ENCODE measurements at places on chromosomes 12 and 14.

- DNase-seq, result no peak
These were observed 120.1 kb upstream of the CCND2 start for GRCh38 chr12:4153343-4153892.

- DNase-seq, result no peak
These were observed 29.4 kb upstream of the ETFBKMT start for GRCh38 chr12:31629756-31630732.

GRCh38 chr14:25904446-25904845 is 693.4 kb downstream of the NOVA1 start:
- DNase-seq, result no peak

GRCh38 chr12:57718641-57719528 is 19.7 kb downstream of the AGAP2 start:
- DNase-seq, result no peak

DNA sequence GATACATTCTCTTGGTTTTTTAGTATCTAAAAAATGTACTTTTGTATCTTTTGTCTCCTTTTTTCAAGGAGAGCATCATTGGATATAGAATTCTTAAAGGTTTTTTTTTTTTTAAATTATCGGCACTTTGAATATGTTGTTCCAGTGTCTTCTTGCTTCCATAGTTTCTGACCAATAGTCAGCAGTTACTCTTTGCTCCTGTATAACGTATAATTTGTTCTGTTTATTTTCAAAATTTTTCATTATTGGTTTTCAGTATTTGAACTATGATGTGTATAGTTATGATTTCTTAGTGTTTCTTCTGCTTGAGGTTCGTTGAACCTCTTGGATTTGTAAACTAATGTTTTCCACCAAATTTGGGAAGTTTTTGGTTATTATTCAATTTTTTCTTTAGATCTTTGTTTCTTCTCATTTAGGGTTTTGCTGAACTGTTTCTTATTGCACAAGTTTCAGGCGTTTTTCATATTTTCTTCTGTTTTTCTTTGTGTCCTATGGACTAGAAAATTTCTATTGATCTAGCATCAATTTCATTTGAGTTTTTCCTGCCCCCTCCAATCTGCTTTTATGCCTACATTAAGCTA is 93.9 kb downstream of the PLBD1 start:
- no peak for DNase-seq

GRCh38 chr14:23863836-23864235 is 89.7 kb upstream of the DHRS4 start:
- DNase-seq, result no peak

GRCh38 chr12:22410486-22410885 is 76.0 kb upstream of the ST8SIA1 start:
- DNase-seq, result no peak

DNA sequence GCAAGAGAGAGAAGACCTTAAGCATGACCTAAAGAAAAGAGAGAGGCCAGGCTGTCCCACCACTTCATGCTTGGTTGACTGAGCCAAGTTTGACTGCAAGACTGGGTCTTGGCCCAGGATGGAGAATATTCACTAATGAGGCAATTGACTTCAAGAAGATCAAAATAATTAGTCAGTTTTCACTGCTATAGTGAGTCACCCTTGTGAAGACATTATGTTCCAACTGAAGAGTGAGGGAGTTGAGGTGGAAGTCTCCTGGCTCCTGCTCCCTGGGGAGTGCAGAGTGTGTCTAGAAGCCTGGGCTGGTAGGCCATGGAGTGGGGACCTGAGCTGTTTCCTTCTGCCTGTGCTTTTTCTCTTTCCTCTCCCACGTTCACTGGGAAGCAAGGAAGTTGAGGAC is 117.6 kb downstream of the CACNA1C start:
- no peak for DNase-seq

DNA sequence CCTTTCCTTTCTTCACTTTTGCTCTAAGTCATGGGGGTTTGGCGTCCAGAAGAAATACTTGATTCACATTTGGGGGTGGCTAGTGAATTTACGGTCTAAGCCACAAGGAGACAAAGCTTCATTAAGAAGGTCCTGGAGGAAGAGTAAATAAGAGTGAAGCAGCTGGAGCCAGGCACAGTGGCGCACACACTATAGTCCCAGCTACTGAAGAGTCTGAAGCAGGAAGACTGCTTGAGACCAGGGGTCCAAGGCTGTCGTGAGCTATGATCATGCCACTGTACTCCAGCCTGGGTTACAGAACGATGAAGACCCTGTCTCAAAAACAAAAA is 23.3 kb downstream of the ACTN1 start:
- DNase-seq, result no peak

GRCh38 chr14:99192028-99192621 is 79.9 kb downstream of the BCL11B start:
- DNase-seq, result no peak

- DNase-seq, result no peak
These were observed 4.7 kb upstream of the TTC7B start for GRCh38 chr14:90820958-90821357.

- no peak for DNase-seq
These were observed 1453.5 kb downstream of the AACS start for GRCh38 chr12:126518596-126519200.

GRCh38 chr14:105838591-105839424 is 312.4 kb downstream of the TMEM121 start:
- no peak for DNase-seq

DNA sequence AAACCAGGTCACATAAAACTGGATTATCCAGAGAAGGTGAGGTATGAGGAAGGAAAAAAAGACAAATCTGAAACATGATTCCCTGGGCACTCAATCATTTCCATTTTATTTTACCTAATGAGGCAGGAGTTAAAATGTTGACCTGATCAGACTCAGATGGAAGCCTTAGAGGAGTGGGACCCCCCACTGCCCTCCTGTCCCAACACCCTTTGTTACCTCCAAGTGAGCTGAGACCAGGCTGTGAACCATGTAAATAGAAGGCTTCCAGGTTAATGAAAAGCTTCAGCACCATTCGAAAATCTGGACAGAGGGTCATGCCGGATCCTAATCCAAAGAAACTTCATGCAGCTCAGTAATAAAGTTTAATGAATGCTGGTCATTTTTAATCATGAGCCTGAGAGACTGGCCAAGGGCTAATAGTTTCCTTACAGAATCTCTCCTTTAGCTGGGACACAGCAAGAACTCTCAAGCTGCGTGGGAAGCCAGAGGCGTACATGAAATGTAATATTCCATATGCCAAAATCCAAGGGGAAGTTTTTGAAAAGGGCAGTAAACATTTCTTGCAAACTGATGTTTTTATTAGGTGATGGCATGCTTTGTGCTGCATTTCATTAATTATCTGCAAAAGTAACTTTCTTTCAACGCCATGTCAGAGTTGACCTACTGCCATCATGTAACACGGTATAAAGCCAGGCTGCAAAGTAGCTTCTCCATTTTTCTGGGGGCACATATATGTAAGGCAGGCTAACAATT is 183.0 kb downstream of the PAX9 start:
- DNase-seq, result no peak

GRCh38 chr12:53500142-53500775 is 824 bp upstream of the TARBP2 start:
- DNase-seq, result no peak

DNA sequence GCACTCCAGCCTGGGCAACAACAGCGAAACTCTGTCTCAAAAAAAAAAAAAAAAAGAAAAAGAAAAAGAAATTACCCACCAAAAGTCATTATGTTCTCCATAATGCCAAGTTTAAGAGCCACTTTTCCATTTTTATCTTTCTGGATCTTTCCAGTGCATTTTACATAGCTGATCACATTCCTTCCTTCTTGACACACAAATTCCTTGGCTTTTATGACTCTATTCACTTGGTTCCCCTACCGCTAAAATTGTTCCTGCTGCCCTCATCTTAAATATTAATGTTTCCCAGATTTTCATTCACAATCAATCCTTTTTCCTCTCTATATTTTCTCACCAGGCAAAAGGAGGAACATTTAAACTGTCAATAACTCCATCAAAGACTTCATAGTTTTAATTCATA is 20.2 kb downstream of the KLHL28 start:
- DNase-seq, result no peak

DNA sequence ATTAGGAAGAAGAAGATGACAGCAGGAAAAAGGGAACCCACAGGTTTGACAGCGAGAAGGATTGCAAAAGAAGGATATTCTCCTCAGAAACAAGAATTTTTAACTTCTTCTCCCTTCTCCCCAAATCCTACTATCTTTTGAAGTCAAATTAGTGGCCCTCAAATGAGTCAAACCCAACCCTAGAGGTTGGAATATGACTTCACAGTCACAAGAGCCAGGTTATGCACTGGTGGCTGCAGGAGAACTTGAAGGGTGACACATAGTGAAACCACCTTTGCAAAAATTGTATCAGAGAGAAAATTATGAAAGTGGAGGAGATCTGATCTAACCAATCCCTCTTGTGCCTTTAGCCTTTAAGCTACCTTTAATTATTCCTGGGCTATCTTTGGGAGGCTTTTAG is 386.2 kb upstream of the CCDC196 start:
- DNase-seq, result no peak

DNA sequence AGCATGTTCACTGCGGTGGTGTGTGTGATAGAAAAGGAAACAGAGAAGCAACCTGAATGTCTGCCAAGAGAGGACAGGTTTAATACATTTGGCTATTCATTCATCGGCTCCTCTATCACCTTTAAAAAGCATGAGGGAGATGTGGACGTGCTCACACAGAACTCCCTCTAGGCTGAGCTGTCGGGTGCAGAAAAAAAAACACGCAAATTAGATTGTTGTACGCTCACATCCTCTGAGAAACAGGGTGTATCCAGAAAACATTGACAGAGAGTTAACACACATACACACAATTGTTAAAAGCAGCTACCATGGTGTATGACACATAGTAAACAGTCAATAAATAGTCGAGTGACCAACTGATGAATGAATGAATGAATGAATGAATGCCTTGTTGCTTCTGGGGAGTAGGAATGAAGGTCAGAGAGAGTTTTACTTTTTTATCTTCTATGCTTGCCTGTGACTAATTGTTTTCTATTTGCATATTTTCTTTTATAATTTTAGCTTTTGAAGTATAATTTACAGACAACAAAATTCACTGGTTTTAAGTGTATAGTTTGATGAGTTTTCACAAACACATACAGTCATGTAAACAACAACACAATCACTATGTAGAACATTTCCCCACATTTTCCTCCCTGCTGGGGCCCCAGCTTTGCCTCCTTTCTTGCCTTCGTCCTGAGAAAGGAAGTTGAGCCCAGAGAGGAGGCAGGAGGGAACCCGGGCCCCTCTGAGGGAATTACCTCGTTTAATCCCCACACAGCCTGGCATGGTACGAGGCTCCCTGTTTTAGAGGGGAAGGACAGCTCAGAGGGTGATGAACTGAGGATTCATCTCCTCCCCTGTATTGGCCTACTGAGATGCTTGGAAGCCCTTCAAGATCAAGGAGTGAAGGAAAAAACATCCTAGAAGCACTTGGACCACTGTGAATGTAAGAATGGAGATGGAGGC is 19.7 kb upstream of the FAM222A start:
- DNase-seq, result no peak

- no peak for DNase-seq
These were observed 184.0 kb downstream of the MSRB3 start for GRCh38 chr12:65462484-65462883.

GRCh38 chr12:28489246-28489645 is 299.0 kb downstream of the CCDC91 start:
- DNase-seq, result no peak

- DNase-seq, result no peak
These were observed 340.6 kb upstream of the SFSWAP start for GRCh38 chr12:131370321-131370720.

- DNase-seq, result no peak
These were observed 40.1 kb upstream of the TSPAN9 start for GRCh38 chr12:3036901-3037600.

DNA sequence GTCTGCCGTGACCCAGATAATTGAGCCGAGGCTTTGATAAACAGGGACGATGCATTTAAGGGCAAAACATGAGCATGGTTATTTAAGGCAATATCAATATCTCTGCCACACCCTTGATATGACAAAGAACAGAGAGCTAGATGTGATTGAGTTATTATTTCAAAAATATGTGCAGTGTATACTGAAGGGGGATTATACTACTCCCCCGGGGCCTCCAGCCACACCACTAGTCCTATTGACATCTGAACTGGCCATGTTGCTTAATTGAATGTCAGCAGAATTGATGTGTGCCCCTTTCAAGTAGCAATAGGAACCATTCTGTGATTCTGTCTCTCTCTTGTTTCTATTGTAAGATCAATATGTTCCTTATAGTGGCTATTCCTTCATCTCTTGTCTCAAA is 794.8 kb upstream of the SEL1L start:
- DNase-seq, result no peak

DNA sequence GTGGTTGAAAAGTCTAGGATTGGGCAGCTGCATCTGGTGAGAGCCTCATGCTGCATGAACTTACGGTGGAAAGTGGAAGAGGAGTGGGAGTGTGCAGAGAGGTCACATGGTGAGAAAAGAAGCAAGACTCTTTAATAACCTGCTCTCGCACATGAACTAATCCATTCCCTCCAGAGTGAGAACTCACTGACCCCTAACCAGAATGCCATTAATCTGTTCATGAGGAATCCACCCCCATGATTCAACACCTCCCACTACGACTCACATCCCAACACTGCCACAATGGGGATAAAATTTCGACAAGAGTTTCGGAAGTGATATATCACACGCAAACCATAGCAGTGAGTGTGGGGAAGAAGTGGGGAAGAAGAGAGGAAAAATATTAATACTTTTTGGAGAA is 377.4 kb downstream of the NAV3 start:
- DNase-seq, result no peak

GRCh38 chr14:96631621-96632362 is 129.6 kb downstream of the PAPOLA start:
- no peak for DNase-seq

DNA sequence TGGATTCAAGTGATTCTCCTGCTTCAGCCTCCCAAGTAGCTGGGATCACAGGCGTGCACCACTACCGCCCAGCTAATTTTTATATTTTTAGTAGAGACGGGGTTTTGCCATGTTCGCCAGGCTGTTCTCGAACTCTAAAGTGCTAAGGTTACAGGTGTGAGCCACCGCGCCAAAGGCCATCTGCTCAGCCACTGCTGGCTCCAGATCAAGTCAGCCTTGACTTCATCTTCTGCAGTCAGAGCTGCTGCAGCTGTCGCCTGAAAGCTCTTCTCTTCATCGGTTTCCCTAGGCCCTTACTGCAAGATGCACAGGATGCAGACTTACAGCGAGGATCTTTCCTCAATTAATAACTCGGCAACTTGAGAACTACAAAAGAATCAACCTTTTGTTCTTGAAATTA is 66.8 kb downstream of the CLIP1 start:
- DNase-seq, result no peak

- no peak for DNase-seq
These were observed 7.6 kb upstream of the SLC25A21 start for GRCh38 chr14:37179896-37180502.

GRCh38 chr14:95659990-95660385 is 26.2 kb upstream of the TCL1B start:
- DNase-seq, result no peak

- DNase-seq, result no peak
These were observed 12.5 kb downstream of the STYK1 start for GRCh38 chr12:10661338-10661737.

All from hypothalamus (tissue), 51 donors.